ENCODE measurements at places on chromosomes 4 and X.

DNA sequence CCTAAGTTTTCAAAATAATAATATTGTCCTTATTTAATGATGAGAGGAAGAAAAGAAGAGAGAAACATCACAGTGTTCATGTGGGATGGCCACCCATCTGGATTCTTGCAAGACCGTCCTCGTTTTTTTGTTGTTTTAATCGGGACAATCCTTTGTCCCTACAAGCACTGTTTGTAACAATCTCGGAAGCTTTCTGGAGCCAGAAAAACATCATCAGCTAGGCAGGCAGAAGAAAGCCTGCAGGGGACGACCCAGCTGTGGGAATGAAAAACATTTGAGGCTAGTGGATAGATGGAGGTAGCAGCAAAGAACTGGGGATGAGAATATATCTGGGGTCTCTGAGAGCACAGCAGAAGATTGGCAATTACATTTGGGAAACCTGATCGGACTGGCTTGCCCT is 105.6 kb downstream of the DKK2 start:
- DNase-seq = no peak

DNA sequence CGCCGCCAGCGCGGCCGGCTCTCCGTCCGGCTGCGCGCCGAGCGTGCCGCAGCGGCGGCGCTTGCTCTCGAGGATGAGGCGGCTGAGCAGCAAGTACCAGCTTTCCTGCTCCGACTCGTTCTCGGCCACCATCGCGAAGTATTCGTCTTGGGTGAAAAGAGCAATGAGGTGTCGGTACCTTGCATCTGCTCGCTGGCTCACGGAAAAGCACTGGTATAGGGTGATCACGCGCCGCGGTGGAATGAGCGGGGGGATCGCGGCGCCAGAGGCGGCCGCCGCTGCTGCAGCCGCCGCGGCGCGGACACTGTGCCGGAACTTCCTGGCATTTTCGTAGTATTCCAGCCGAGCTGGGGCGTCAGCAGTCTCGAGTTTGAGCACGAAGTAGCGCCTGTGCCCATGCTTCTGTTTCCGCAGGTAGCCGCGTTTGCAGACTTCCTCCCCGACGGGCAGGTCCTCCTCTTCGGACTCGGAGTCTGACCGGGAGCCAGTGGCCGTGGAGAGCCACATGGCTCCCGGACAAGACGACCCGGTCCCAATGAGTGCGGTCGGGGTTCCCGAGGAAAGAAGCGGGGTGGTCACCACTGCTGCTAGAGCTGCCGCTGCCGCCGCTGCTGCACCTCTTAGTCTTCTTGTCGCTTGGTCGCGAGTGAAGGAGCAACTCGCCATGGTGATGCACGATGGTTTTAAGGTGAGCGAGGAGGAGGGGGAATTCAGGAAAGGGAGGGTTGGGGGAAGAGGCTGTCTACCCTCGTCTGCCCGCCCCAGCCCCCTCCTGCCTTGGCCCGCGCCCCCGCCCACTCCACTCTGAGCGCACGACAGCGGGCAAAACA is 469 bp downstream of the IRS4 start:
- no peak for DNase-seq

GRCh38 chr4:177283167-177283566 is 26.5 kb upstream of the NEIL3 start:
- DNase-seq = no peak

DNA sequence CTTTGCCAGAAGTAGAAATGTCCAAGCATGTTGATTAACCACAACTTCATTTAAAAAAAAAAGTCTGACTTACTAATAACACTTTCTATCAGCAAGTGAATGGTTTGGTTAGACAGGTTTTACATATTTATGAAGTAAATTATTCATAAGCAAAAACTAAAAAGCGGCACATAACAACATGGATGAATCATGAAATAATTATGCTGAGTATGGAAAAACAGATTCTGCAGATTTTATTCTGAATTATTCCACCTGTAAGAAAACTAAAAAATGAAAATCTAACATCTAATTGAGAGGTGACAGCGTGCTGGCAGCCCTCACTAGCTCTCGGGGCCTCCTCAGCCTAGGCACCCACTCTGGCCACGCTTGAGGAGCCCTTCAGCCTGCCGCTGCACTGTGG is 173.5 kb downstream of the ADAM29 start:
- no peak for DNase-seq

DNA sequence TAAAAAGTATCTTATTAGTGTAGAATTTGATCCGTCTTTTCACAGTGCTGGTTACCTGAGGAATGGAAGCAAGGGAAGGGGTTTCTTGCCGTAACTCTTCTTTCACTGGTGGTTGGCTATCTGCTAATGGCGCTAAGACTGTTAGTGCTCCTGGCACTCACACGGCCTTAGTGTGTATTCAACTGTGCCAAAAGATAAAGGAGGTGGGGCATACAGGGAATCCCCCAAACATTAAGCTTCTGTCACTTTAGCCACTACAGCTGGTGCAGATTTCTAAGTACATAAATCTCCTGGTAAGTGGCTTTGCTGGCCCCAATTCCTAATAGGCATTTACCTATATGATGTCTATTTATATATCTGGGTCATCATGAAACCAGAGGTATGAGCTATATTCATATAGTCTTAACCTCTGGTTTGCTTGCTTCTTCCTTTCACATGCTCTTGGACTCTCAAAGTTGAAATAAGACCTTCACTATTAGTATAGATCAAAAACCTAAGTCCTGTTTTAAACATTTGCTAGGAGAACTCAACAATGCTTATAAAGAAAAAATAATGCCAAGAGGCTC is 95.1 kb downstream of the TSPAN7 start:
- DNase-seq = no peak

DNA sequence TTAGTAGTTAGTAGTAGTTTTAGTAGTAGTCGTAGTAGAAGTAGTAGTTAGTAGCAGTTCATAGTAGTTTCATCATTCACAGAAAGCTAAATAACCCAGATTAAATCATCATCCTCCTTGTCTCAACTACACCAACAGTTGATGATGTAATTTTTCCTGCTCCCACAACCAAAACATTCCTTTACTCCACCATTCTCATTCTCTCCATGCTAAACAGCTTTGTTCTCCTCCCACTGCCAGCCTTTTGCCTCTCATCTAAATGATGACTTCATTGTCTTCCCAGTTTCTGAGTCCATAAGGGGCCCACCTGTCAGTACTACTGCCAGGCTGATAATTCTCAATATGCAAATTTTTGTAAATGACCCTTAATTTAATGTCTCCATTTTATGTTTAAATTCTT is 68.9 kb downstream of the ARHGAP24 start:
- DNase-seq = no peak

DNA sequence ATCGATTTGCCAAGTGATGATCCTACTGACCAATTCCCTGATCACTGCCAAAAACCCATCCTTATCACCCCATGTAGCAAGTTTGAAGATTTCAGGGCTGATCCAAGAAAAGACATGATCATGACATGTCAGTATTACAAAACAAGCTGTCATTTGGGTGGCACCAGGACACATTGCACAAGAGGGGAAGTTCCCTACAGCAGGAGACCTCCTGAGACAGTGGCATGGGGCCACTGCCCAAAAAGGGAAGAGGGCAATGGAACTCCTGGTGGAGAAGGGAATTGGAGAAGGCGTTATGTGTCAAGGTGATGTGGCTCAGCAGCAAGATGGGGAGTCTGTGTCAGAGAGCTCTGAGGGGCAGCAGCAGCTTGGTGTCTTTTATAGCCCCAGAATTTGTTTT is 43.4 kb downstream of the ZNF182 start:
- DNase-seq = no peak
